ENCODE measurements at places on chromosomes 1 and 21. TPM values are rescaled to one million over a fixed set of nuclear protein-coding genes. Genes with fewer than 3 reads are reported as not detected.

DNA sequence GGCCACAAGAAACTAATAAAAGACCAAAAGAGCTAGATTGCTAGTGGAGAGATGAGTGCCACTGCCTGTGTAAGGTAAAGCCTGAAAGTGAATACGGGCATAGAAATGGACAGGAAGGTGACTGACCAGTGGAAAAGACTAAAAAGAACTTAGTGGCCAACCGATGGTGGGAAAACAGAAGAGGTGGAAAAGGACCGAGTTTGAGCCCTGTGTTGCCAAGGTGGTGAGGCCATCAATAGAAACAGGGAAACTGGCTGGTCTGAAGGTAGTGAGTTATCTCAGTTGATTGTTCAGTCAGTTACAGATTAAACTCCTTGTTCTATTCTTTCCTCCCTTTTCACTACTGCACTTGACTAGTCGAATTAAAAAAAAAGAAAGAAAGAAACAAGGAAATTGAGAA is 2.5 kb downstream of the WDR77 start:
- DNase-seq = no peak

GRCh38 chr1:233868461-233868860 is 36.0 kb upstream of the SLC35F3 start:
- DNase-seq = no peak

- DNase-seq = peak; percentile 38
Observed at GRCh38 chr1:29408831-29409605, 172.7 kb downstream of the PTPRU start.

DNA sequence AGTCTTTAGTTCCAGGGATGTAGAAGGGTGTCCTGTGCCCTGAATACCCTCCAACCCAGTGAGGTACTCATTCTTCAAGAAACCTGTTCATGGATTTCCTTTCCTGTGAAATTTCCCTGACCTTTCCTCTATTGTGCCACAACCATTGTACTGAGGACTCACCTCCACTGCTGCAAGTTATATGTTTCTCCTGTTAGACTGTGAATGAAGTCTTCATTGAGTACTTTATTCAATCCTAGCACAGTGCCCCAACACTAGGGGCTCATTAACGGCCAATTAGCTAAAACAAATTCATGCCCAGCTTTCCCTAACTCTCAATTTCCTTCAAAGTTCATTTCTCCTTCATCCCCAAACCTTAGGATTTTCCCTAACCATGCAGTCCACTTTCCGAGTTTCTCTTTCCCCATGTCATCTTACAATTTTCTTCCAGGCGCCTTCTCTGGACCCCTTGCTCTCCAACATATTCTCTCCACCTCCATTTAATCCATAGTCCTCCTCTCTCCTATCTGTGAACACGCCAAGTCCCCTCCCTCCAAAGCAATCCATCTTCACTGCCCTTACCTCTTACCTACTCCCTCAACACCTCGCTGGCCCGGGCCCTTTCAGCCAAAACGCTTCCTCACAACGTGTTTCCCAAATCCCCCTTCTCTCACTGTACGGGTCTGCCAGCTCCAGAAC is 1.3 kb downstream of the TRIM33 start:
- no peak for DNase-seq

GRCh38 chr1:30407865-30408580 is 315.4 kb downstream of the MATN1 start:
- DNase-seq = peak; percentile 39

- DNase-seq = no peak
Observed at GRCh38 chr1:78833491-78833890, 173.0 kb downstream of the ADGRL4 start.

DNA sequence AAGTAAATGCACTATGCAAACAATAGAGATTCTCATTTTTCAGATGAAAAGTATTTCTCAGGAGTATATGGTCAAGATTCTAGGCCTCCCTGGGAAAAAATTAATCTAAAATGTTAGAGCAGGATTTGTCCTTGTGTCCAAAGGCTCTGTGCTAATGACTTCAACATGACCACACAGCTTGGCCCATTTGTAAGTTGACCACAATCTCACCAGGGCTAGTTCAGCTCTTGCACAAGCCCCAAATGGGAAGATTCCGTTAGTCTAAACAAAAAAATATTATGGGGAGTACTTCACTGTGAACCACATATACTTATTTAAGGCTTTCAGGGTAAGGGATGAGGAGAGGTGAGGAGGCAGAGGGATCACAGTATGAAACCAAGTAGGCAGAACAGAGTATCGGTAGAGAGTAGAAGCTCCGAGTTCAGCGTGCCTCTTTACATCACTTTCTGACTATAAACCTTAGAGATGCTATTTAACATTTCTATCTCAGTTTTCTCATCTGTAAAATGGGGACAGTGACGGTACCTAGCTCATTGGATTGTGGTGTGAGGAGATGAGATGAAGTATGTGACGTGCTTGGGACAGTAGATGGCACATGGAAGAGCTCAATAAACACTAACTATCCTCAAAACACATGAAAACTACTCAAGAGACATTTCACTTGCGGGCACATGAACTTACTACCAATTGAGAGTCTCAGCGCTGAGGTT is 37.8 kb upstream of the CTTNBP2NL start:
- DNase-seq = no peak

DNA sequence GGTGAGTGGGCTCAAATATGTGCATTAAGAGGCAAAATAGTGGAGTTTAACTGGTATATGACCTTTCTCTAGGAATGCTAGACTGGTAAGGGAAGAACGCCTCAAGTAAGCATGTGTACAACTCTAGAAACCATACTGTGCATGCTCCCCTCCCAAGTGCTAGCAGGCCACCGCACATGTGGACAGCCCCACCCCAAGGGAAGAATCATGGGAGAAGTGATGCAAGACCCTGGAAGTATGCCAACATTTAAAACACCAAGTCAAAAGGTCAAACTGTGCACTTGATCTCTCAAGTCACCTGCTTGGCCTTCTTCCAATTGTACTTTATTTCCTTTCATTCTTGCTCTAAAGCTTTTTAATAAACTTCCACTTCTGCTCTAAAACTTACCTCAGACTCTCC is 120.4 kb downstream of the WDR3 start:
- no peak for DNase-seq

DNA sequence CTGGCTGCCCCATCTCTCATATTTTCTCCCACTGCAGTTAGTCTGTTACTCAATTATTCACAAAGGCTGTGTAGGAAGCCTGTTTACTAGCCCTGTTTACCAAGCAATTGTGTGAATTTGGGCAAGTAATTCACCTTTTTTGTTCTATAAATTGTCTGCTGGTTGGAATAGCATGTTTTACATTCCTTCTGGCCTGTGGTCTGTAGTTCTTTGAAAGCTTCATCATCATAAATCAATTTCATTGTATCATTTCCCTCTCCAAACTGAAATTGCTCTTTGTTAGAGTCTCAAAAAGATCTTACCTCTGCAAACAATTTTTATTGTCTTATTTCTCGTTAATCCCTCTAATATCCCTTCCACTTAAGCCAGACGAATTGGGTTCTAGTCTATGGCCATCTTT is 1059.5 kb upstream of the ADGRL4 start:
- no peak for DNase-seq

DNA sequence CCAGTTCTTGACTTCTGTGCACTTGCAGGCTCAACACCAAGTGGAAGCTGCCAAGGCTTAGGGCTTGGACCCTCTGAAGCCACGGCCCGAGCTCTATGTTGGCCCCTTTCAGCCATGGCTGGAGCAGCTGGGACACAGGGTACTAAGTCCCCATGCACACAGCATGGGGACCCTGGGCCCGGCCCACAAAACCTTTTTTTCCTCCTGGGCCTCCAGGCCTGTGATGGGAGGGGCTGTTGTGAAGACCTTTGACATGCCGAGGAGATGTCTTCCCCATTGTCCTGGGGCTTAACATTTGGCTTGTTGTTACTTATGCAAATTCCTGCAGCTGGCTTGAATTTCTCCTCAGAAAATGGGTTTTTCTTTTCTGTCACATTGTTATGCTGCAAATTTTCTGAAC is 59.8 kb downstream of the DISC1 start:
- no peak for DNase-seq

DNA sequence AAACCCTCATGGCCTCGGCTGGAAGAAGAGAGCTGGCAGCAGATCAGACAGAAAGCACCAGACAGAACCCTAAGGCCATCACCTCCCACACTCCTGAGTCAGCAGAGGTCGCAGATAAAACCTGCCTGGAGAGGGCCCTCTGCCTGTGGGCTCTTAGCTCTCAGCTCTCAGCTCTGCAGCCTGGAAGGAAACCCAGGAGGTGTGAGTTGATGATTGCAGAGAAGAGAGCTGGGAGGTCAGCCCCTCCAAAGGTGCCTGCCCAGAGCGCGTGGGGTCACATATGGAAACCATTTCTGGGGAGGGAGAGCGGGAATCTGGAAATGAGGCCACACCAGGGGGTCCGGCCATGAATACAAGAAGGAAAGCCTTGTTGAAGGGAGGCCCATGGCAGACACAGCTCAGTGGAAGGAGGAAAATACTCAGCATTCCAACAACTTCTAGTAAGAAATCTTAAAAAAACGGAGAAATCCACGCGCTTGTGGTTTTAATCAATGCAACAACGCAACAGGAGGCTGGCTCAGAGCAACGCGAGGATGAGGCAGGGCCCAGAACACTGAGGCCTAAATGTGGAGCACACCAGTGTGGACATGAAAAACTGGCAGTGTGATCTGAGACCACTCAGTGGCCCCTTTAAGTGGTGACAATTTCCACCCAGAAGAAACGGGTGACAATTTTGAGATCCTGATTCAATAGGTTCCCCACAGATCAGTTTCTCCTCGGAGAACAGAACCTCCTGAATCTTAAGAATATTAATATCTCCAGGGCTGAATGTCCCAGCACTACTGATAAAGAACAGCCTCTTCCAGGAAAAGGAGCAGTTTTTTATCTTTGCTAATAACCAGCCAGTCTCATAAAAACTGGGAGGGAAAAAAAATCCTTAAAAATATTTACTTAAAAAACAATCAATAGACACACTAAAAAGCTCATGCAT is 45.7 kb downstream of the PSMG1 start:
- DNase-seq = peak; percentile 82

- DNase-seq = no peak
Observed at GRCh38 chr1:172241540-172241939, 178.9 kb upstream of the C1orf105 start.

DNA sequence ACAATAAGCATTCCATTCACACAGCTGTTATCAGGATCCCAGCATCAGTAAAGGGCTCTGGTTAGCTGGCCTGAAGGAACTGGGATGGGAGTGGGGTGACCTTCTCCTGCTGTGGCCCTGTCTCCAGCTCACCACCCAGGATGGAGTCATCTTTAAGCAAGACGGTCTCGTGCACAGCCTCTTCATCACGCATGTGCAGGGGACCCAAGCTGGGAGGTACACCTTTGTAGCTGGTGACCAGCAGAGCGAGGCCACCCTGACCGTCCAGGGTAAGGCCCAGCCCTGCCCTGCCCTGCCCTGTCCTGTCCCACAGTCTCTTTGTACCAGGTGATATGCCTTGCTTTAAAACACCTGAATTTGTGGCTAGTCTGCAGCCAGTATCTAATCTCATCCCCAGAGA is 24.3 kb downstream of the IGFN1 start:
- DNase-seq = peak; percentile 55

GRCh38 chr21:45973475-45974072 is 8.0 kb upstream of the COL6A1 start:
- DNase-seq = no peak

- no peak for DNase-seq
Observed at GRCh38 chr1:56446531-56447098, 132.7 kb downstream of the PLPP3 start.

DNA sequence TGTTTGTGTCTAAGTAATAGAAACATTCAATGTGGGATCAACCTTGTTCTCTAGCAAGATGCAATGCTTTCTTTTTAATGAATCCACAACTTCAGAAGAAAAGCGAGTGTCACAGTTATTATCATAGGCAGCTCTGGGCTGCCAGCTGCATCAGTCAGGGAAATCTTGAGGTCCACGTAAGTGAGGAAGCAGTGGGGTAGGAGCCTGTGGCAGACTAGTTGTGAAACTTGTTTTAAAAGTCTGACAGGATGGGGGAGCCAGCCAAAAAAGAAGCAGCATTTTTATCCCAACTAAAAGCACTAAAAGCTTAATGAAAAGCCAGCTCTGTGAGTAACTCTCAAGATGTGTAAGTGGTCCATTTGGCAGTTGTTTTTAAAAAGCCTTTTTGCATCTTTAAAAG is 113.1 kb downstream of the ZNF326 start:
- no peak for DNase-seq

DNA sequence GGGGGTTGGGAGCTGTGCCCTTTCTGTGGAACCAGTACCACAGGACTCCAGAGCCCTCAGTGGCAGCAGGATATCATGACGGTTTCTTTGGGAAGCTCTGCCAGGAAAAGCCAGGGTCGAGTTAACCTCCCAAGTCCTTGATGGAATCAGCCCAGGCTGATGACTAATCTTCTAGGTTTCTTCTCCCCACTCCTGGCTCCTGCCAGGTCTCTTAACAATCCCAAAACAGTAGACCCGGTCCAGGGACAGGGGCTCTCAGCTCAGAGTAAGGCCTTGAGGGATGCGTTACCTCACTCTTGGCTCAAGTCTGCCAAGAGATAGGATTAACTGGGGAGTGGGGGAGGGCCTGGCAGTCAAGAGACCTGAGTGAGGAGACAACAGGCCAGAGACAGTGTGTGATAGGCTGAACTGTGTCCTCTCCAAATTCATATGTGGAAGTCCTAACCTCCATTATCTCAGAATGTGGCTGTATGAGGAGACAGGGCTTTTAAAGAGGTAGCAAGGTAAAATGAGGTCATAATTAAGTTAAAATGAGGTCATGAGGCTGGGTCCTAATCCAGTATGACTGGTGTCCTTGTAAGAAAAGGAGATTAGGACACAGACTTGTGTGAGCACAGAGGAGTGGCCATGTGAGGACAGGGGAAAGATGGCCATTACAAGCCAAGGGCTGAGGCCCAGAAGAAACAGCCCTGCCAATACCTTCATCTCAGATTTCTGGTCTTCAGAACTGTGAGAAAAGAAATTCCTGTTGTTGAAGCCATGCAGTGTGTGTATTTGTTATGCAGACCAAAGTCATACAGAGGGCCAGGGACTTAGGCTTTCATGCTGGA is 95.0 kb downstream of the BEND5 start:
- DNase-seq = no peak

DNA sequence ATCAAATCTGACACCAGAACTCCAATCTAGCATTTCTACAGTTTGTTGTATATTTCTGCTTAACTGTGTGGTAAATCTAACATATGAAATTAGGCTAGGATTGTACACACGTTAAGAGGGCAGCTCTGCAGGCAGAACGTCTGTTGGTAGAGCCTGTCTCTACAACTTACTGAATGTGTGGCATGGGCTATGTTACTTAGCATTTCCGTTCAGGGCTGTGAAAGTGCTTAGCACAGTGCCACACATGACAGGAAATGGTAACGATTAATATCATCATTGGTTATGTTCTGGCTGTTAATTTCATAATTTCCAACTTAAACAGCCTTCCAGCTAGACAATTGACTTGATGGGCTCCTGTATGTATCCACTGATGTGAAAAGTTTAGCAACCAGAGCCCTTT is 9.6 kb upstream of the C8B start:
- DNase-seq = no peak

GRCh38 chr1:51666478-51666877 is 49.6 kb downstream of the OSBPL9 start:
- no peak for DNase-seq

GRCh38 chr1:194194724-194195123 is 1008.3 kb upstream of the B3GALT2 start:
- DNase-seq = no peak

CRP gene
- not detected for total RNA-seq

MAP3K7CL gene
- total RNA-seq = 0.95 TPM

RXFP4 gene
- not detected for total RNA-seq

RPE65 gene
- not detected for total RNA-seq

CGN gene
- total RNA-seq = 32.6 TPM

AXDND1 gene
- 0.77 TPM for total RNA-seq

MYCL gene
- 39.5 TPM for total RNA-seq

CCDC181 gene
- total RNA-seq = 4.3 TPM

PLA2G2A gene
- total RNA-seq = not detected

PKP1 gene
- 0.14 TPM for total RNA-seq

CD84 gene
- total RNA-seq = not detected

All from endodermal cell (in vitro differentiated cells).